ENCODE measurements at places on chromosomes 12 and 14. TPM values are rescaled to one million over a fixed set of nuclear protein-coding genes. Genes with fewer than 3 reads are reported as not detected.

DNA sequence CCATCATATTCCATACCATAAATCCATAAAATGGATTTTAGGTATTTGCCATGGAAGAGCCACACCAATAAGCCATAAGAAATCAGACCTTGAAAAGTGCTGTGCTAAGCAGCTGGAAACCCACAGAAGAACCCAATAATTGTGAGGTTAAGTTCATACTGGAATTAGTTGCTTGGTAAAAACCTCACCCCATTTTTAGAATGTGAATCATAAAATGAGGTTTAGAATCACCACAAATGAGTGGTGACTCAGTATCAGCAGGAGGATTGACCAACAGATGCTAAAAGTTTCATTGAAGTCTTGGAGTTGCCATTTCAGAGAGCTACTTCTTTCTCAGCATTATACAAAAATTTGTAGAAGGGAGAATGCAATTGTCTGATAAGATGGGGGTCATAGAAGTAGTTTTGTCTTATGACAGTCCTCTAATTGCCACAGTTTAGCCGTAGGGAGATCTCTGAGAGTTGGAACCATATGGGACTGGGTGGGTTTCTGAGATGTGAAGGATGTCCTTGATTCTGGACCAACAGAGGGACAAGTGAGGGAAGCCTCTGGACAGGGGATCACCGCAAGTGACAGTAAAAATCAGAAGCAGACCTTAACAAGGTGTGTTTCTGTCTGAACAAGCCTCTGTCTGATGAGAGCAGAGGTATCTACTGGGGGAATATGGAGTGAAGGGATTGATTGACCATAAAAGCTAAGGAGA is 1.4 kb upstream of the STON2 start:
- no peak for DNase-seq

GRCh38 chr14:92952481-92953298 is 29.7 kb downstream of the CHGA start:
- no peak for DNase-seq

GRCh38 chr14:36981832-36982529 is 190.4 kb downstream of the SLC25A21 start:
- no peak for DNase-seq

DNA sequence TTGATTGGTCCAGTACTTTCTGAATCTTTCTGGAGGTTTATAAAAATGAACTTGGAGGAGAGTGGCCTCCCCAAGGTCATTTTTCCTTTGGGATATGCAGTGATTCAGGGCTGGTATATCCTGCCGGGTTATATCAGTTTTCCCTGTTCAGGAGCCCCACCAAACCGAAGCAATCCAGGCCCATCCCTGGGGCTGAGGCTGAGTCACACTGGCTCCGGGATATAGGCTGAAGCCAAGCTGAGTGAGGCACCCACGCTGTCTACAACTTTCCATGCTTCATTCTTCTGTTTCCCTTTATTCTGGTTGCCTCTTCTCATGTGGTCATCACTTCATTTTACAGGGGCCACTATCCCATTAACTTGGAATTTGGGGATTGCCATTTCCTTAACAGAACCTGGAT is 3.4 kb downstream of the SSPN start:
- no peak for DNase-seq

DNA sequence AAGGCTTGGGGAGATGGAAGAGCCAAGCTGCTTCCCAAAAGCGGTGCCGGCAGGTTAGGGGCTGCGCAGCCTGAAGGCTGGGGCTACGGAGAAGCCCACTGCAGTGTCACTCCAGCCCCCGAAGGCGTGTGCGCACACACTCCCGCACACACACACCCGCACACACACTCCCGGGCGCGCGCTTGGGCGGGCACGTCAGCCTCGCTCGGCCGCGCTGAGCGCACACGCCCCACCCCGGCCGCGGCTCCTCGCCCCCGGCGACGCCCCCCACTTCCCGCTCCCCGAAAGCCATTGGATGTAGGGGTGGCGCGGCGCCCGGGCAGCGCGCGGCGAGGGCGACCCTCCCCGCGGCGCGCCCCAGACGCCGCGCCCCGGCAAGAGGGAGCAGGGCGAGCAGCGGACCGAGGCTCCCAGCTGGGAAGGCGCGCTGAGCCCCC is at the start of gene KCNK10:
Gene KCNK10, minus strand, starts transcription at position 184 of the 437 bp plus-strand sequence. CDS start 471 bp downstream, outside the sequence.
- no peak for DNase-seq

TAS2R20 gene
- 6.1 TPM for total RNA-seq

GRCh38 chr14:59275668-59276067 is 87.2 kb downstream of the DAAM1 start:
- no peak for DNase-seq

CCND2 gene
- total RNA-seq = 108 TPM

RNU7-1 gene
- total RNA-seq = not detected

DNA sequence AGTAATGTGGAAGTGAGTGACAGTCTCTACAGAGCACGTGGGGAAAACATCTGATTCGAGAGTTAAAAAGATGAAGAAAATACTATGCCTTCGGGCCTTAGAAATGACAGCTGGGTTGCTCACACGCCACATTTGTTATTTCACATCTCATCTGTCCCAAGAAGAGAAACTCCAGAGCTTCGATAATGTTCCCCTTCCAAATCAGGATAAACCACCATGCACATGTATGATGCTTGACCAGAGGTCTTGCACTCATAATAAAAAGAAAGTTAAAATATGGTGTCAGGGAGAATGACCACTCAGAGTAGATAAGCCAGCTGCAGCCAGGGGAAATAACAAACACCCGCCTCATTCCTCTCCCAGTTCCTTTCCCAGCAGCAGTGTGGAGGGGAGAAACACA is 34.6 kb downstream of the NIN start:
- no peak for DNase-seq

GRCh38 chr14:41154143-41154807 is 452.4 kb upstream of the LRFN5 start:
- no peak for DNase-seq

GRCh38 chr12:111387747-111388323 is 17.9 kb upstream of the SH2B3 start:
- no peak for DNase-seq

ASCL1 gene
- not detected for total RNA-seq

PLEKHG7 gene
- total RNA-seq = 4.2 TPM

TBC1D30 gene
- total RNA-seq = 24.2 TPM

- no peak for DNase-seq
These were observed 124.9 kb downstream of the PLXNC1 start for GRCh38 chr12:94273272-94273671.
